ENCODE measurements at places on chromosomes 6 and 20.

GRCh38 chr6:164554700-164555476 lies 754.5 kb downstream of the C6orf118 start:
- DNase-seq = no peak

DNA sequence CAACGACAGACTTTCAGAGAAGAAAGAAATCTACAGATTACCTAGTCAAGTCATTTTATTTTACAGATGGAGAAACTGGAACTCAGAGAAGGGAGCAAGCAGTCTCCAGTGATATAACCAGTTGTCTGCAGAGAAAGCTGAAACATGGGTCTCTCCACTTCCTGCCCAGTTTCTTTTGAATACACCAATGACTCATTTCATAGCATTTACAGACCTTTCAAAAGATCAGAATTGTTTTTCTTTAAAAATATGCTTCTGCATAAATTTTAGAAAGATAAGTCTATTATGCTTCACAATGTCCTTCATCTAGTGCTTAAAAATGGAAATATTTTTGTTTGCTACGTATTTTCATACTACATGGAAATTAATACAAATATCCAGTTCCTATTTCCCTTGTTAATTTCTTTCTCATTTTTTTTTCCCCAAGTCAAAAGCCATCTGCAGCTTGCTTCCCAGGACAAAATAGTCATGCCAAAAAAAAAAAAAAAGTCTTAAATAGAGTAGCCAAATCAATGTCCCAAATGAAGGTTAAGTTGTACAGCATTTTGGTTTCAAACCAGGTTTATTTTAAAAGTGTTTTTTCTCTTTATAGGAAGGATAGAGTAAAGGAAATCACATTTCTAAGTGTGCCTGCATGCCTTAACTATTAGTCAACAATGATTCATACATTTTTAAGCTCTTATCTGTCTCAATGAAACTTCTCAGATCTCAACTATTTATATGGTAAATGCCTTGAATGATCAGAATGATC lies 36.9 kb downstream of the ARHGAP18 start:
- DNase-seq = no peak

DNA sequence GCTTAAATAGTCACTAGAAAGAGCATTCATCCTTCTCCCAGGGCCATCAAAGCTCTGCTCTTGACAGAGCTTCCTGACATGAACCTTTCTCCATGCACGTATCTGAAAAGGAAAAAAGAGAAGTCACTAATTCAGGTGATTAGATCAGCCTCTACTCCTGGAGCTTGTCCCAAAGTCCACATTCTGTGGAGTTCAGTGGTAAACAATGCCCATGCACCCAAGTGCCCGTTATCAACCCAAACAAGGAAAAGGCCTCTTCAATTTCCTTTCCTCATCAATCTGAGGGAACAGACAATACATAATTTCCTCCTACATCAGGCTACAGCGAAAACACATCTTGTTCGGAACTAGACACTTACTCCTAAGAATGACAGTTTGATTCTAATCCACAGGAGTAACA lies 129.2 kb upstream of the PCSK2 start:
- DNase-seq = no peak

DNA sequence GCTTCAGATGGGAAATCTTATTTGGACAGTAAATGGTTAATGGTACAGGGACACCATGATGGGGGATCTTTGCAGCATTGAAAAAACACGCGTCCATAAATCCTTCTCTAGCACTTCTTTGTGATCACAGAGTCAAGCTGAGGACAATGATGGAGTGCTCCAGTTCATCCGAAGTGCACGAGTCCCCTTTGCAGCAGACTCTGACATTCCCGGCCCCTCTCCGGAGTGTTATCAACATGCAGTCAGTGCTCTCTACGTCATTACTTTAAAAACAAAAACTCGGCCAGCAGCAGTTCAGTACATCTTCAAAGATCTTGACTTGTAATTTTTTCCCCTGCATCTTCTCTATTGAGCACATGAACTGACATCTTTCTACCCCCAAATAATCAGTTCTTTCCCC lies 185.5 kb upstream of the AKAP12 start:
- no peak for DNase-seq

DNA sequence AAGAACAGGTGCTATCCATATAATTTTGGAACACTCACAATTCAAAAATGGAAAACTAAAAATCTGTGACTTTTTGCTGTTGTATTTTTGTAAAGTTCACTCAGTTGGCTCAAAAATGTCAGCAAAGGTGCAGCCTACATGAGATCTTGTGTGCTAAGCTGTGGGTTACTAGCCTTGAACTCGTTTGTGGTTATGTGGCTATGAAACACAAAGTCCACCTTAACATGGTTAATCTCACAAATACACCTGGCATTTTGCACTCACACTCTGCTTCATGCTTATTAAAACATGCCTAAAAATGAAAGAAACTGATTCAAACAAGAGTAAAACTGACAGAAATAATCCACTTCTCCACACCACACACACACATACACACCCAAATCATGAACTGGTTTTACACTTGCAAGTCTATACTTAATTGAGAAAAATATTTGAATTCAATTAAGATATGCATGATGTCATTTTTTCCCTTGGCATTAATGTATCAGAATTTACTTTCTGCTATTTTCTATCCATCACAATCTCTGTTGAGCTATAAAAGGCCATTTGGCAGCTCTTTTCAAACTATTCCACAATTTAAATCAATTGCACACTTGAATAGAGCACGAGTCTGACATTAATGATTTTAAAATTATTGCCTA lies 22.9 kb upstream of the TMEM30A start:
- DNase-seq = no peak

- DNase-seq = no peak
Observed at GRCh38 chr20:57449398-57450354, 58.5 kb downstream of the RBM38 start.

- DNase-seq = no peak
Observed at GRCh38 chr20:37500311-37500710, 20.7 kb upstream of the NNAT start.

GRCh38 chr20:18815194-18815942 lies 1.8 kb downstream of the SCP2D1 start:
- DNase-seq = no peak

DNA sequence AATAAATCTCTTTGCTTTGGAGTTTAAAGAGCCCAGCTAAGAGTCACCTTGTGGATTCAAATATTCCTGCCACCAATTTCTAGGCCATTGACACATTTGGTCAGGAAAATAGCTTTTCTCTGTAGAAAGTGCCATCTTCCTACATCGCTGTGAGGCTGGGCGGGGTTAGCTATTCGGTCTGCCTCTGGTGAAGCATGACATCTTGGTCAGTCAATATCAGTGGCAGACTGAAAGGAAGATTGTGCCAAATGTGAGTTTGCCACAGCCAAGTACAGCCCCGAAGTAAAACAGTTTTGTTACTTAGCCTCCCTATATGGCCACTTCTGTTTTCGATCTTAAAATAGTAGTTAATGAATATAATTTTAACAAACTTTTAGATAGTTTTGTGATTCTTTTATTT lies 65.5 kb upstream of the FABP7 start:
- no peak for DNase-seq

DNA sequence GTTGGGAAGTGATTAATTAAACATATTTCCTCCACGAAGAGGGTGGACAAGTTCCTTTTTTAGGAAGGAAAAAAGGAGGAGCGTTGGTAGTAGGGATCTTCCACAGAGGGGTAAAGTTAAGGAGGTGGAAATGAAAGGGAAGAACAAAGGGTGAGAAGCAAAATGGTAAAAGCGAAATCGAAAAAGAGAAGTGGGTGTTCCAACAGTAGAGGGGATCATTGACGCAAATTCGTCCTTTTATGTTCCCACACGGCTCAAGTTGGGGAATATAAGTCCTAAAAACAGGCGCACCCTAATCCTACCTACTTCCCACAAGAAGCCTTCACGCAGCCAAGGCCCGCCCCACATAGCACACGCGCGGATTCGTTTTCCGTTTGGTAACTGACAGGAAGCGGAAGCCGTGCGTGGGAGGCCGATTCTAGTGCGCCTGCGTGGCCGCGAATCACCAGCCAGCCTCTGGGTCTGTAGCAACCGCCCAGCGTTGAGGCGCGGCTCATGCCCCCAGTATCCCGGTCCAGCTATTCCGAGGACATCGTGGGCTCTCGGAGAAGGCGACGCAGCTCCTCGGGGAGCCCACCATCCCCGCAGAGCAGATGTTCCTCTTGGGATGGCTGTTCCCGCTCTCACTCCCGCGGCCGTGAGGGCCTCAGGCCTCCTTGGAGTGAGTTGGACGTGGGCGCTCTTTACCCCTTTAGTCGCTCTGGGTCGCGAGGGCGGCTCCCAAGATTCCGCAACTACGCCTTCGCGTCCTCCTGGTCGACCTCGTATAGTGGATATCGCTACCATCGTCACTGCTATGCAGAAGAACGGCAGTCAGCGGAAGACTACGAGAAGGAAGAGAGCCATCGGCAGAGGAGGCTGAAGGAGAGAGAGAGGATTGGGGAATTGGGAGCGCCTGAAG lies at the start of gene NKAPL:
Gene NKAPL, plus strand, starts transcription at position 421 of the 901 bp plus-strand sequence. Its CDS starts 75 bp downstream, at position 496.
- DNase-seq = no peak

GRCh38 chr6:6225885-6226529 lies 94.5 kb downstream of the F13A1 start:
- no peak for DNase-seq

- DNase-seq = no peak
Observed at GRCh38 chr6:40247516-40248115, 313.4 kb upstream of the MOCS1 start.

GRCh38 chr20:6074145-6074561 lies 20.3 kb upstream of the LRRN4 start:
- no peak for DNase-seq

DNA sequence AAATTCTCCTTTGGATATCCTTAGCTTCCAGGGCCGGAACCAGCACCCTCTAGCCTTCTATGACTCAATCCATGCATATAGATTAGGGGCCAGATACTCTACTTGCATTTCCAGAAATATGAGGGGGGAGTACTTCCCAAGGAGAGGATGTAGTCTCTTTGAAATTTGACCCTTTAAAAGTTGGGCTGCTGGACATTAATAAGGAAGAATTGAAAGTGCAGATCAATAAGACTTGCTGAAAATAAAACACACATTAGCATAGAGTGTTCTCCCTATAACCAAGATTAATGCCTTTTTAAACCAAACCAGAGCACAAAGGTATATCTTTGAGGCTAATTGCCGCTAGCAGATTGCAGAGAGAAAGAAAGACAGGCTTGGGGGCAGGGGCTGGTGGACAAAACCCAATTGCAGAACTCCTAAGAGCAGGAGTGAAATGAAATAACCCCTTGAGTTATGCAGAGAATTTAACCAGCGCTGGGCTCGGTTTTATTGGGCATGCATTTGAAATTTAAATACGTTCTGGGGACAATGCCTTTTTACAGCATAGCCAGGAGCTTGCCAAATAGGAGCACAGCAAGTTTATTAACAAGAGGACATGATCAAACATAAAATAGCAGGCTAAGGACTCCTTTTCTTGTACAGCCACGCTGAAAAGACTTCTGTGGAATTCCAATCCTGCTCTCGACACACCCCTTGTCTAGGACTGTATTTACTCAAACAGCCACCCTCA lies 108.2 kb upstream of the SALL4 start:
- DNase-seq = no peak

- DNase-seq = no peak
Observed at GRCh38 chr20:47099825-47100441, 205.3 kb downstream of the EYA2 start.

- no peak for DNase-seq
Observed at GRCh38 chr6:44062771-44063560, 64.3 kb downstream of the MRPL14 start.

GRCh38 chr6:111598181-111598580 lies 7.5 kb downstream of the TRAF3IP2 start:
- DNase-seq = no peak

- DNase-seq = no peak
Observed at GRCh38 chr6:169722362-169723199, 1.7 kb downstream of the PHF10 start.

GRCh38 chr20:63735859-63736718 lies at the start of gene LIME1:
Gene LIME1, plus strand, starts transcription at chr20:63736664. Its CDS starts 886 bp downstream, at chr20:63737550.
- no peak for DNase-seq

- DNase-seq = no peak
Observed at GRCh38 chr6:84425971-84426705, 198.7 kb upstream of the CEP162 start.

DNA sequence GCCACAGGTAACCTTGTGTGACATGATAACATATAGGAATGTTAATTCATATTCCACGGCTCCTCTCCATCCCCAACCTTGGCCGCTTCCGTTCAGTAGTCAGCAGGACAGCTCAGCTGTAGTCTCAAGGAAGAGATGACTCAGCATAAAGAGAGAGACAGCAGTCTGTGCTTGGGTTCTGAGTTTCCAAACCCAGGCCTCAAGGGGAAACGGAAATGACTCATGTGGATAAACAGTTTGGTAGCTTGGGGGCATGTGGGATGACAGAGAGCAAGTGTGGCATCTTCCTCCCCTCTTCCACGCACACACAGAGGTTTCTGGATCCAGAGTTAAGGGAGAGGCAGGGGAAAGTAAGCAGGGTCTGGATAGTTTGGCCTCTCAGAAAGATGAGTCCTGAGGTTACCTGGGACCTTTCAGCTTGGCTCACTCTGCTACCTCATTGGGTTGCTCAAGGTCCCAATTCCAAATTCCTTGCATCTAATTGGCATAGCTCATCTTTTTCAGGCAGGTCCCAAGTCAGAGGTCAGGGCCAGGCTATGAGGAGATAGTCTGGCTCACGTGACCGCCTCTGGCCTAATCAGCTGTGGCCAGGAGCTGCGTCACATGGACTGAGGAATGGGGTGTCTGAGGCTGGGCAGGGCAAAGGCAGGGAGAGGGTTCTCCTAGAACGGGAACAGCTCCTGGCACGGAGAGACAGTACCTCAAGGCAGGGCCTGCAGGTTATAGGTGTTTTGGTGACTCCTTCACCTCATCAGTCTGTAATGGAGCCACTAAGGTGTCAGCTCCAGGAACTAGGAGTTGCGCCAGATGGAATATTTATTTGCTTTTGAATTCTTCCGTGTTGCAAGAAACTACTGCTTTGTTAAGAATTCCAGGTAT lies 36.5 kb upstream of the MLN start:
- no peak for DNase-seq

- no peak for DNase-seq
Observed at GRCh38 chr20:25294459-25295385, 46.8 kb downstream of the PYGB start.

DNA sequence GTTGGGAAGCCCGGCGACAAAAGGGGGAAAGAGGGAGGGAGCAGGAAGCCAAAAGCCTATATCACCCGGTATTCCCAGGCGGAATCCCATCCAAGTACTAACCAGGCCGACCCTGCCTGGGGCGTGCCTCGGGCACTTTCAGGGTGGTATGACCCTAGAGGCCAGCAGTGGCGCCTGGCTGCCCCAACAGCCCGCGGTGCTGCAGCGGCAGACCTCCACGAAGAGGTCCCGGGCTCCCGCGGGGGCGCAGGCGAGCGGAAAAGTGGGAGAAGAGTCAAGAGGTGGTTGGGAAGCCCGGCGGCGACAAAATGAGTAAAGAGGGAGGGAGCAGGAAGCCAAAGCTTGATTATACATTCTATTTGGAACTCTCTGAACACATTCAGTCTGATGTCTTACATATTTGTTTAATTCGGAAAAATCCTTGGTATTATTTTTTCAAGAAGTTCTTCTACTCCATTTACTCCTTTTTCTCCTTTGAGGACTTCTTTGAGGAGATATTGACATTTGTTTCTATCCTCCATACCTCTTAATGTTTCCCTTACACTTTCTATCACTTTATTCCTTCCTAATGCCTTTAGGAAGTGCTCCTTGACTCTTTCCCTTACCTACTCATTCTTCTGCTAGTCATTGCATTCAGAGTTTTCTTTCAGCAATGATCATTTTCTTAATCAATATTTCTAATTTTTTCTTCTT lies 11.5 kb downstream of the TREML4 start:
- DNase-seq = no peak
